ENCODE measurements at places on chromosomes 16 and 17.
A peak's percentile ranks its signal among the peaks of the same experiment; 100 is the strongest.

- peak; percentile 91 for DNase-seq
Observed at GRCh38 chr16:31138621-31139578, 3.4 kb upstream of the PRSS8 start.

DNA sequence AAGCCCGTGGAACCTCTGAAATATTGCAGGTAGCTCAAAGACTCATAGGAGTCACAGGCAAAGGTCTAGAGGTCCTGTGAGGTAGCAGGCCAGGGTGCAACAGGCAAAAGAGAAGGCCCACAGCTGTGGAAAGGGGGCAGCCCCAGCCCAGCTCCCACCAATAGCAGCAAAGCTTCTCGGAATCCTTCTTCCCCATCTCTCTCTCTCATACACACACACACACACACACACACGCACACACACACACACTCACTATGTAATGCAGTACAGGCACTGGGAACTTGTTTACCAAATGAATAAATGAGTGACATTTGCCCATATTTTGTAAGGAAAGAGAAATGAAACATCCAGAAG lies 16.8 kb upstream of the SUPT4H1 start:
- DNase-seq, result no peak

DNA sequence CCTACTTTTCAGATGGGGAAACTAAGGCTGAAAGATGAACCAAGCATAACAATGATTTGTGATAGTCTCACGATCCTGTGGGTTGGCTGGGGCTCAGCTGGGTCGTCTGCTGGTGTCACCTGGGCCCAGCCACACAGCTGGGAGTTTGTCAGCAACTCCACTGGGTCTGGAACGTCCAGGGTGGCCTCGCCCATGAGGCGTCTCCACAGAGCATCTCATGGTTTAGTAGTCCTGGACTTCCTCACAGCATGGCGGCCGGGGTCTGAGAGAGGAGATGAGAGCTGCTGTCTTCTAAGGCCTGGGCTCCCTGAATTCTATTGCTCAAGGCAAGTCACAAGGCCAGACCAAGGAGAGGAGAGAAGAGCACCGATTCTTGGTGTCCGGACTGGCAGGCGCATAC lies 24.1 kb upstream of the WFDC1 start:
- no peak for DNase-seq

GRCh38 chr16:74742051-74742481 lies 32.6 kb downstream of the FA2H start:
- no peak for DNase-seq

GRCh38 chr16:3578121-3578520 lies 918 bp upstream of the NLRC3 start:
- DNase-seq, result no peak

GRCh38 chr16:85279825-85280545 lies 167.7 kb upstream of the CIBAR2 start:
- DNase-seq, result no peak

- DNase-seq, result no peak
Observed at GRCh38 chr16:50671644-50672260, 9.4 kb downstream of the SNX20 start.

DNA sequence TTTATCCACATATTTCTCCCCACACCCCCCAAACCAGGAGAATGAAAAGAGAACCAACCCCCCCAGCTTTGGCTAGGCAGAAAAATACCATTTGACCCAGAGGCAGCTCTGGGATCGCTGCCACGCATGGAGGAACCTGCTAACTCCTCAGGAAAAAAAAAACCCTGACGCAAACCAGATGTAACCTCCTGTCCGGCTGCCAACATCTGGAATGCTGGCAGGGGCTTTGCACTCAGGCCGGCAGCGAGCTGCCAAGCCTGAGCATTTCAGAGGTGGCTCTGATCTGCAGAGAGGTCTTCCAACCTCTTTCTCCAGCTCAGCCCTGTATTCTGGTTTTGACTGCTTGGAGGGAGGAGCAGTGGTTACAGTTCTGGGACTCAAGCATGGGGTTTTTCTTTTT lies 8.2 kb downstream of the IGFBP4 start:
- no peak for DNase-seq

GRCh38 chr17:74213861-74214391 lies 555 bp downstream of the TTYH2 start:
- no peak for DNase-seq

GRCh38 chr17:50346313-50347116 lies 589 bp downstream of the XYLT2 start:
- DNase-seq, result peak; percentile 35

DNA sequence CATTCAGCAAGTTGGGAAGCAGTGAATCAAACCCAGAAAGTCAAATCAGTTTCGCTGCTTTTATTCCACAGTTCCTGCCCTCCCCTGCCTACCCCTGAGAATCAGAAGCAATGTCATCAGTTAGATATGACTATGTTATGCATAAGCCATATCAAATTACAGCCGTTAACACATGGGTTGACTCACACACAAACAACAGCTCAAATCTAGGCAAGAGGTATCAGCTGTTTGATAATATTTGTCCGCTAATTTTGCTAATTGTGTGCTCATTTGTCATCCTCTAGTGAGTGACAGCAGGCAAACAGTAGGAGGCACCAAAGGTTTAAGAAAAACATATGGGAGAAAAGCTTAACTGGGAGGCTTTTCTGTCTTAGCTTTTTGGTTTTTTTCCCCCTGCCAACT lies 327.4 kb upstream of the CCL2 start:
- peak; percentile 60 for DNase-seq

DNA sequence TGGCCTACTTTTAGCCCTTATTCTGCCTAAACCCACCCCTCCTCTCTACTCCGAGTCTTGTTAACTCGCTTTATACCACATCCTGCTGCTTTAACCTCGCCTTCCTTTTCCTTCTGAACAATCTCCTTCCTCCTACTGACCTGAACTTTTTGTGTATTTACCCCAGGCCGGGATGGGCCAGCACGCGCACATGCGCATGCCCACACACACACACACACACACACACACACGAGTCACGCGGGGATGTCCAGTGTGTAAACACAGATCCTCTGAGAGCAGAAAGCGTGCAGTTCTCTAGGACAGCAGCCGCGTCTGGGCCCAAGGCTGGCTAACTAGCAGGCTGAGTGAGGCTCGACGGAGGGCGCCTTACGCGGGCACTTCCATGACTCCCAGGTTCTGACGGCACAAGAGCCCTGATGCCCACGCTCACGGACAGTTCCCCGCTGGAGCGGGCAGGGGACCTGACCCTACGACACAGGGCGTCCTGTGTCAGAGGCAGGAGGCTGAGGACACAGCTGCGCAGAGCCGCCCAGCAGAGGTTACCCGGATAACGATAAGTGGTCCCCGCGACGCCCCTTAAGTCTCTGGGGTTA lies 610 bp downstream of the PIK3R5 start:
- DNase-seq, result no peak

- no peak for DNase-seq
Observed at GRCh38 chr17:51718983-51719382, 439.5 kb downstream of the CA10 start.

- no peak for DNase-seq
Observed at GRCh38 chr16:10611825-10612342, 31.5 kb upstream of the EMP2 start.

DNA sequence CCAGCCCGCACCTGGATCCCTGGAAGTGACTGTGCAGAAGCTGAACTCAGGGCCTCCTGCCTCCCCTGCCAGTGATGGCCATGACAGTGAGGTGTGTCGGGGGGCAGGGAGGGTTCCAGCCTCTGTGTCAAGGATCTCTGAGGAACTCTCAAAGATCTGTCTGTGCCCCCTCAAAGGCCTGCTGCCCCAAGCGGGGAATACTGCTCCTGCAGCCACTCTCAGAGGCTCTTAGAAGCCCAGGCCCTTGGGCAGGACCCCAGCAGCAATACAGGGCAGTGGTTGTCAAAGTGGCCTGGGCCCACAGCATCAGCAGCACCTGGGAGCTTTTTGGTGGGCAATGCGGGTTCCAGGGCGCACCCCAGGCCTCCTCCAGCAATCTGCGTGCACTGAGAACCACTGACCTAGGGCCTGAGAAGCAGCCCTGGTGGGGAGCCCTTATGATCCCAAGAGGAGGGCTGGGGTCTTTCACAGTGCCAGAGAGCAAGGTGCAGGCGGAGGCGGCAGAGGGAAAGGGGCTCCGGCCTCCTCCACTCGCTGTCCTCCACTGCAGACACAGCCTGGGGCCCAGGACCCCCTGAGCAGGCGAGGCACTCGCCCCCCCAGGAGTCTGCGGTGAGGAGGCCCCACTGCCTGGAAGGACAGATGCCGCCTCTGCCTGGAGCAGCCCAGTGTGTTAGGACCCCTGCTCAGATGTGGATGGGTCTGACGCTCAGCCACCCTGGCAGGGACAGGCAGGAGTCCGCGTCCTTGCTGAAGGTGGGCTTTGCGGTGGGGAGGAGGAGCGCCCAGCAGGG lies 42.1 kb downstream of the ENGASE start:
- DNase-seq, result no peak

DNA sequence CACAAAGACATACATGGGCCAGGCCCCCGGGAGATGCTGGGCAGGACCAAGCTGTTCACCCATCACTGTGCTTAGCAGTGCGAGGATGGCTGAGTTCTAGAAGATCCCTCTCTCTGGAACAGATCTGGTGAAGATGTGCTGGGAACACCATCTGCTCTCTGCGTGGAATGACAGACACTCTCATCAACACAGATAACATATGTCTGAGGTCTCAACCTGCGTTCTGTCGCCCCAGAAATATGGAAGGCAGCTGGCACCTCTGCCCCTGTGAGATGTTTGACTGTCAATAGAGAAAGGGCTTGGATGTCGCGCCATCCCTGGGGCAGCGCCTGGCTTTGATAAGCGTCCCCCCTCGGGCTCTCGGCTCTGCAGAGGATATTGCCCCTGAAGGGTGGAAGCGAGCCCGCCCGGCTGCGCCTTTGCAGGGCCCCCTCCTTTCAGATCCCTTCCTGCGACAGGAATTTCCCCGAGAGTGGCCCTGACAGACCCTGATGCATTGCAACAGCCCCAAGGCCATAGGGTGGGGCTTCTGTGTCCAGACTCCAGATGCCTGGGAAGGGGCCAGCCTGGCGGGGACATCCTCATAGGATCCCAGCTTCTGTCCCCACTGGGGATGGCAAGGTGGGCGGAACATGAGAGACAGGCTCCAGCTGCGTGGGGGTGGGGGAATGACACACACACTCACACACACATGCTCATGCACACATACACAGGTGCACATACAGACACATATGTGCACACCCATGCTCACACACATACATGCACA lies 86.9 kb upstream of the ZNF469 start:
- DNase-seq, result no peak

GRCh38 chr17:67074781-67075180 lies 30.4 kb downstream of the CACNG1 start:
- DNase-seq, result no peak

DNA sequence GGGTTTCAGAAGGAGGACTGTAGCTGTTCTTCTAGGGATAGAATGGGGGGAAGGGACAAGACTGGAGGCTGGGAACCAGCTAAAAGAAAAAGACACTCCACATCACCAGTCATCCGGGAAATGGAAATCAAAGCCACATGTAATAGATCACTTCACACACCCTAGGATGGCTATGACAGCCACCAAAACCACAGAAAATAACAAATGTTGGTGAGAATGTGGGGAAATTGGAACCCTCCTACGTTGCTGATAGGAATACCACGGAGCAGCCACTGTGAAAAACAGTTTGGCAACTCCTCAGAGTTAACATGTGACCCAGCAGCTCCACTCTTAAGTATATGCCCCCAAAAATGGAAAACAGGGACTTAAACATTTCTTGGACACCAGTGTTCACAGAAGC lies 2.3 kb downstream of the TLE7 start:
- DNase-seq, result no peak

DNA sequence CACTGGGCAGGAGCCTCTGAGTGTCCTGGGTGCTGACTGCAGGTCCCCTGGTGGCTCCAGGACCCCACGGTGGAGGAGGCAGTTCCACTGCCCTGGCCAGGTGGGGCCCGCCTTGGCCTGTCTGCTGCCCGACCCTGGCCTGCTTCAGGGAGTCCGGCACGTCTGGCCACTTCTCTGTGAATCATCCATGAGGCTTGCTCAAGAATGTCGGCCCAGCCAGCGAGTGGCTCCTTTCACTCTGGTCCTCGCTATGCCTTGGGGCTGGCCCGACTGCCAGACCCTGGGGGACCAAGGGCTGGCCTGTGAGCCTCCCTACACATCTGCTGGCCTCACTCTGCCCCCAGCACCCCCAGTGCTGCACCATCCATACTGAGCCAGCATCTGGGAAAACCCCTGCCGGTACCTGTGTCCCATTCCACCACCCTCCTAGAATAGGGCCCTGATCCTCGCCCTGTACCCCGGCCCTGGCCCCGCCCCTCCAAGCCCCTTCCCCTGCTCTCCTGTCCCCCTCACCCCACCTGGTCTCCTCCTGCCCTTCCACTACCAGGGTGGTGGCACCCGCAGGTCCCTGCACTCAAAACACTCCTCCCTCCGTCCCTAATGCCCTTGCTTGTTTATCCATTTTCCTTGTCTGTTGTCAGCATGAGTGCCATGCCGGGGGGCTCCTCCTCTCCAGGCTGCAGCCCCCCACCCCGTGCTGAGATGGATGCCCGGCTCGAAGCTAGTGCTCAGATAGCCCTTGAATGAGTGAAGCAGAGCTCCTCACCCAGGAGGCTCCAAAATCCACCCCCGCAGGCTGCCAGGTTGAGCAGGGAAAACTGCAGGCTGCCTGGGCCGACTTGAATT lies 35.5 kb downstream of the ADCY7 start:
- DNase-seq, result peak; percentile 28

GRCh38 chr17:47889734-47890529 lies 6.1 kb upstream of the SP2 start:
- DNase-seq, result peak; percentile 64

GRCh38 chr16:81836279-81837054 lies 57.4 kb downstream of the PLCG2 start:
- no peak for DNase-seq

- no peak for DNase-seq
Observed at GRCh38 chr16:73068541-73069401, 20.8 kb upstream of the ZFHX3 start.

DNA sequence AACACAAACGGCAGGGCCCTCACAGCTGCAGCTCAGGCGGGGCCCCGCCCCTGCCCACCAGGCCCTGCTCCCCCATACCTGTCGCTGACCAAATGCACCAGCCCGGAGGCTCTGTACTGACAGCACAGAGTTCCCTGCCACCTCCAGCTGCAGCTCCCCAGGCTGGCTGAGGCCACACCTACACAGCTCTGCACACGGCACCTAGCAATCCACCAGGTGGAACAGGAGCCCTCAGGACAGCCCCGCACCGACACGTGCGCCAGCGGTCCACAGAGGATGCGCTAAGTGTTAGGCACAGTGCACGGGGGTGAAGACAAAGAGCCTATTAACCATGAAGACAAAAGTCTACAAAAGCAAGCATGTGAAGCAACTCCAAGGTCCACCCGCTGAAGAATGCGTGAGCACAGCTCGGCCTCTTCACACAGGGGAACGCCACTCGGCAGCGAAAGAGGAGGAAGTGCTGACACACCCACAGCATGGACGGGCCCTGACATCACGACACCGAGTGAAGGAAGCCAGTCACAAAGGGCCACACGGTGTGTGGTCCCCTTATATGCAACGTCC lies 5.4 kb downstream of the ZCCHC14 start:
- peak; percentile 56 for DNase-seq
